Activated T-cell treated with anti-CD3 and anti-CD28 coated beads for 4 hours (primary cell): ENCODE measurements at places on chromosomes 1 and 21.

- DNase-seq, result peak; percentile 28
Observed at GRCh38 chr1:244322791-244323521, 128.8 kb downstream of the ADSS2 start.

GRCh38 chr1:11918799-11919519 is 7.3 kb downstream of the KIAA2013 start:
- no peak for DNase-seq

- DNase-seq, result no peak
Observed at GRCh38 chr1:151003180-151003579, 3.5 kb downstream of the MINDY1 start.

DNA sequence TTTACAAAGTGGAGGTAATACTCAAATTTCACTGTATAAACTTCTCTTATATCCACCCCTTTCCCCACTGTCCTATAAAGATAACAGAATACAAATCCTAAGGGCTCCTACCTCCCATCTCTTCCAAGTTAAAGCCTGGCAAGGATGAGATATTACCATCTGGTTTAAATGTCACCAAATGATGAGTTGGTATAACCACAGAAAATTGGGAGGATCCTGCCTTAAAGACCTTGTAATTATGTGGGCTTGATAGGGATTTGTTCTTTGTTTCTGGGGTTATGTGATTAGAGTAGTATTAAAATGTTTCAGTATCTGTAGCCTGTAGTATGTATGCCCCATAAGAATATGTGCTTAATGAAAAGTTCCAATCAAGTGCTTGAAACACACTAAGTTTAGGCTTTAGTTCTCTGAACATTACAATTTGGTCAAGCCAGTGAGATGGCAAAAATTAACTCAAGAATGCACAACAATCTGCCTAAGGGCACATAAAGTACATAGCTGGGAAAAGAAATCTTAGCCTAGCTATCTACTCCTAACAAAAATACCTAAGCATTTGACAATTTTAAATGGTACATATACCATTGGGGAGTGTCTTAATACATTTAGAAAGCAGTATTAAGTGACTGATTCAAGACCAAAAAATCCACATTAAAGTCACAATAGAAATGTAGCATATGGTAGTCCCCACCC is 14.0 kb downstream of the KDM5B start:
- no peak for DNase-seq

DNA sequence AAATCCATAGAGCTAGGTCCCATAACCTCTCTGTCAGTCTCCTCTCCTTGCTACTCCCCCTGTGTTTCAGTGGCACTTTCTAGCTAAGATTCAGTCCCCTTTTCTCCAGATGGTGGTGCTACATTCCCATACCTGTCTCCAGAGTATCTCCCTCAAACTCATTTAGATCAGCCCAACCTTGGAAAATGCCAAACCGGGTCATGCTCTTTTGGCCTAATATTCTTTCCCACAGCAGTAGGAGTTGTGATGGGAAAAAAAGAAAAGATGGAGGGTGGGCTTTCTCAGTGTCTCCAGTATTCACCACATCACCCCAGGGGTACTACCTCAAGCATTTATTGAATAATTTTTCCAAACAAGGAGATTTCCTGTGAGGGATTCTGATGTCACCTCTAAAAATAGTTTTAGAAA is 3.2 kb upstream of the RXFP4 start:
- DNase-seq, result no peak

- DNase-seq, result no peak
Observed at GRCh38 chr21:15631342-15631741, 98.4 kb upstream of the USP25 start.

- no peak for DNase-seq
Observed at GRCh38 chr1:168134132-168134531, 2.6 kb downstream of the GPR161 start.

GRCh38 chr1:214378492-214378891 is 97.5 kb downstream of the SMYD2 start:
- no peak for DNase-seq

- DNase-seq, result no peak
Observed at GRCh38 chr21:36454706-36455105, 25.2 kb downstream of the CLDN14 start.

GRCh38 chr1:100629391-100629790 is 90.2 kb upstream of the VCAM1 start:
- DNase-seq, result no peak

DNA sequence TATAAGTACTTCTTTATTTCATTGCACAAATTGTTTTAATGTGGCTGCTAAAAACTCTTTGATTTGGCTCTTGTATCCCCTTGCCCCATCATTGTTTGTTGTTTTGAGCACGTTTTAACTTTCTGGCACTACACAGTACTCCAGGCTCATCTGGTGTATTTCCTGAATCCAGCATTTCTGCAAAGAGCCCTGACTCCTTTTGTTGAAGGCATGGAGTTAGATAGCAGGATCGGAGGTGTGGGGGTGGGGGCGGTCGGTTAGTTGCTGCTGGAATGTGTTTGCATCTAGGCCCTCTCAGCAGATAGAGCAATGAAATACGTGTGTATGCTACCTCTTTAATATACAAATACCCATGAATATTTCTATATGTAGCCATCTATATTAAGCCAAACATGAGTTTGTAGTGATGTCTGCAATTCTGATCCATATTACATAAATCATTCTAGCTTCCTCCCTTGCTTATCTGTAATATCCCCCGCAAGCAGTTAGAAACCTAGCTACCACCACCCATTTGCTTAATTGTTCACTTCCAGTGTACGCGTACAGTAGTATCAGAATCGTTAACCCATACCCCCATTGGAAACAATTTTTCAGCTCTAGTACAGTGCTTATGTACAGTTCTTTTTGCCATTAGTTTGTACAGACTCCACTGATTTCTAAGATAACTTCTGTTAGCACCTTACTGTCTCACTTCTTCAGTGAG is 106.0 kb downstream of the NOS1AP start:
- DNase-seq, result no peak

GRCh38 chr1:43763497-43763973 is 56.2 kb downstream of the ST3GAL3 start:
- DNase-seq, result peak; percentile 28

GRCh38 chr1:53180226-53180625 is 16.4 kb upstream of the CPT2 start:
- no peak for DNase-seq

DNA sequence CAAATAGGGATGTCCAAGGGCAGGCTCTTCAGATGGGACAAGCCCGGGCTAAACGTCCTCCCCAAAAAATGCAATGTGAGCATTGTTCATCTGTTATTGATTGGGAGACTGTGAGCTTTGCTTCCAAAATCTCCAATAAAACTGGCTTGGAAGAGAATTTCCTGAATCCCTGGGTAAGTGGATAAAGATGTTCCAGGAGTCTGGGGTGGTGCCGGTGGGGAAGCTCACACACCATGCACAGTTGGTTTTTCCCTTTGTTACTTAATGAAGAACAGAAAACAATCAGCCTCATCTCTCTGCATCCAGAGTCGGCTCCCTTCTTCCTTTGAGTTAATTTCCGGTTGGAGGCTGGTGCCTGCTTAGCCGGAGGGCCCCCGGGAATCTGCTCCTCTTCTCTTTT is 72.1 kb upstream of the ZBTB40 start:
- DNase-seq, result no peak

DNA sequence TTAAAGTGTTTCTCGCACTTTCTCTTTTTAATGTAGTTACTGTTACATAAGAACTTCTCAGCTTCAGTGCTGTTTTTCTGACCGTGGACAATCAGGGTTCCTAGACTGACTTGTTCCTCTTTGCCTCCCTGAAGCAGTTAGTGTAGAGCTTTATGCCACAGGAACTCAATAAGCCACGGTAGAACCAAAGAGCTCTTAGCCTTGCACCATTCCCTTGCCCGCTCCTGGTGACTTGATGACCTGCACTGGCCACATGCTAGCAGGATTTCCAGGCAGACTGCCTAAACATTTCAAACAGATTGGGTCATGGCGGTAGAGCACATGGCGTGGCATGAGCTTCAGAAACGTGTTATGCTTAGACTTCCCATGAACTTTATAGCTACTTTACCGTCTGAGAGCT is 18.8 kb upstream of the FASLG start:
- no peak for DNase-seq

GRCh38 chr1:211829343-211830054 is 1.1 kb downstream of the LPGAT1 start:
- DNase-seq, result no peak

DNA sequence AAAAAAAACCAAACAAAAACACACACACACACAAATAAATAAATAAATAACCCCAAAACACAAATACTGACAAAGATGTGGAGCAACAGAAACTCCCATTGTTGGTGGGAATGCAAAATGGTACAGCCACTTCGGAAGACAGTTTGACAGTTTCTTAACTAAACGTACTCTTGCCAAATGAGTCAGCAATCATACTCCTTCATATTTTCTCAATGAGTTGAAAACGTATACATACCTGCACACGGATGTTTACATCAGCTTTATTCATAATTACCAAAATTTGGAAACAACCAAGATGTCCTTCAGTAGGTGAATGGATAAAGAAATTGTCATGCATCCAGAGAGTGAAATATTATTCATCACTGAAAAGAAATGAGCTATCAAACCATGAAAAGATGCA is 23.5 kb downstream of the ASAP3 start:
- no peak for DNase-seq

GRCh38 chr1:219085988-219086387 is 87.7 kb upstream of the LYPLAL1 start:
- DNase-seq, result no peak

DNA sequence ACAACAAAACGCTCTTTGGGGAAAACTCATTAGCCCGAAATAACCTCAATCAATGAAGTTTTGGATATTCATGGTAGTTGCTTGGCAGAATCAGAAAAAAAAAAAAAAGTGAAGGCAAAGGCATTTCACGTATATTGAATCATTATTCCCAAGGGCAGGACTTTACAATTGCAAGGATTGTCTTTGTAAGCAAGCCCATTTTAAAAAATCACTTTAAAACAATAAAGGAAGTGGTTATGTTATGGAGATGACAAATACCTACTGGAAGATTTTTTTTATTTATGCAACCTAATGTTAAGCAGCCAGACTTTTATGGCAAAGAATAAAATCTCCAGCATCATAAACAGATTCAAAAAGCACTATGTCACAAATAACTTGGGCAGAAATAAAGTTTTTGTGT is 9.3 kb downstream of the GJB4 start:
- DNase-seq, result no peak
